Stimulated activated CD8-positive, alpha-beta memory T cell treated with anti-CD3 and anti-CD28 coated beads, Interleukin-15, amount 100 ng/mL, for 4 hours (primary cell): ENCODE measurements at places on chromosomes 16 and 17.

DNA sequence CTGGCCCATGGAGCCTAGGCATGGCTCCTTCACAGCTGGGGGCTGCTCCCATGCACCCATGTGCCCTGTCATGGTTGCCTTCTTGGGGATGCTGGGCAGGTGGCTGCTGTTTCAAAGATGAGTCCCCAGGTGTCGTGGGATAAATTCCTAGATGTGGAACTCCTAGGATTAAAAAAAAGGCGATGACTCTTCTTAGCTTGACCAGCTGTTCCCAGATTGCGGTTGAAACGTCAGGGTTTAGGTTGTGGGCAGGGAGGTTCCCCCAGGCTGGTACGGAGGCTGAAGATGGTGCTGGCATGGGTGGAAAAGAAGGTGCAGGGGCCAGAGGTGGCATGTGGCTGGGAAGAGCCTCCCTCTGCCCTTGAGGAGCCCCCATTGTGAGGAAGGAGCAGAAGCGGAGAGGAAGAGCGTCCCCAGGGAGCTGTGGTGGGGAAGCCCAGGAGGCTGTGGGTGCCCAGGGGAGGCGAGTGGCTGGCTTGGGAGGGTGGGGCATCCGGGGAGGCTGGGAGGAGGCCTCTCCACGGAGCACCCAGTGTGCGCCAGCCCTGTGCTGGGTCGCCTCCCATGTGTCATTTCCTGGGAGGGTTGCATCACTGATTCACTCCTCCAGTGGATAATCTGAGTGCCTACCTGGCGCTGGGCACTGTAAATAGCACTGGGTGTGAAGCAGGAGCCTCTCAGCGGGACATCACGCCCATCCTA is 7.5 kb upstream of the KCNJ12 start:
- DNase-seq = no peak

GRCh38 chr16:87496447-87496801 is 3.6 kb upstream of the ZCCHC14 start:
- DNase-seq = no peak

- DNase-seq = no peak
Observed at GRCh38 chr16:86428729-86429517, 81.4 kb upstream of the FOXF1 start.

GRCh38 chr17:385836-386140 is 33.2 kb upstream of the RPH3AL start:
- DNase-seq = no peak

- no peak for DNase-seq
Observed at GRCh38 chr17:20174588-20175265, 165.6 kb downstream of the SPECC1 start.

GRCh38 chr17:65023791-65024190 is 32.7 kb downstream of the GNA13 start:
- no peak for DNase-seq

- DNase-seq = no peak
Observed at GRCh38 chr16:71917900-71918299, 22.6 kb downstream of the IST1 start.
